ENCODE measurements at places on chromosomes 3 and 15.

DNA sequence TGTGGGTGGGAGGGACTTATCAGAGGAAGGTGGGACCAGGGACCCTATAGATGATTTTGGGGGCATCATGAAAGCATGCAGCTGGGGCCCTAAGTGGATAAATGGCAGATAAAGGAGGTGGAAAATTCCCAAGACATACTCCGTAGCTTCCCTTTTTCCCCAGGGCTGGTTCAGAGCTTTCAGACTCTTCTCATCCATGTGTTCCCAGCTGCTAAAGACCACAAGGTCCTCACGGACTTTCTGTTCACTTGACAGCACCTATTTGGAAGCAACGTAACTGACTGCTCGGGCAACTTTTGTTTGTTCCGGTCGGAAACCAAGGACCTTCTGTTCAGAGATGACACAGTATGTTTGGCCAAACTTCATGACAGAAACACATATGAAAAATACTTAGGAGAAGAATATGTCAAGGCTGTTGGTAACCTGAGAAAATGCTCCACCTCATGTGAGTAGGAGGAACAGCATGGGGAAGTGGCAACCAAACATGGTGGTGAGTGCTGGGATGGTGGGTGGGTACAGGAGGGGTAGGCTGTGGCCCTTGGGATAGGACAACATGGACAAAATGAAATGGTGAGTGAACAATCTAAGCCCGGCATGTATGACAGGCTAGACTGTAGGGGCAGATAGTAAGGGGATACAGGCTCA, 28.7 kb upstream of the SRPRB start:
- no peak for DNase-seq

- no peak for DNase-seq
Observed at GRCh38 chr15:90930861-90931574, 1.3 kb downstream of the HDDC3 start.

GRCh38 chr15:66356077-66356358, 467 bp downstream of the TIPIN start:
- peak; percentile 52 for DNase-seq

GRCh38 chr3:191420771-191421170, 40.2 kb upstream of the PYDC2 start:
- no peak for DNase-seq

- no peak for DNase-seq
Observed at GRCh38 chr15:84755736-84756527, 7.5 kb downstream of the ZNF592 start.

DNA sequence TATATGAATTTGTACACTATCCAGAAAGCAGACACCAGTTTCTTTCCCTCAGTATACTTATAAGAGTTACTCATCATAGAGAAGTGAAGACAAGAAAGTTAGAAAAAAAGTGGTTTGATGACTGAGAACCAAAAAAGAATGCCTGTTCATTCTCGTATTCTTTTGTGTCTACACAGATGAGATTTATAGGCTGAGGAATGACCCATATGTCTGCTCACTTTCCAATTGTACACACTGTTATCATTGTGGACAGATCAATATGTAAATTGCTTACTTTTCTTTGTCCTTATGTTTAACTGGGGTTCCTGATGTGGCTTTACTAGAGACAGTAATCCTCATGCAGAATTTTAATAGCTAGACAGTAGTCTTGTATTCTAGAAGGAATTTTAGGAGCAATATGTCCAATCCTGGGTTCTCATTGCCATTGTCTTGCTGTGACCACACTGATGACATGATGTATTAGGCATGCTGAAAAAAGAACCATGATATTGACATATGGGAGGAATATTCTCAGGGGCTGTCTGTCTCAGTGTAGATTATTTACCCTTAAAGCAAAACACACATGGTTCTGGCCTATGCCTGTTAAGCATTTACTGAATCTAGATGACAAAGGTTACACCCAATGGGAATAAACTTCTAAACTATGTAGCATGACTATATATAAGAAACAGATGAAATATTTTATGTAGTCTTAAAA, 669.7 kb downstream of the ROBO1 start:
- DNase-seq = no peak

GRCh38 chr15:97114900-97115760, 784.6 kb downstream of the NR2F2 start:
- DNase-seq = no peak

DNA sequence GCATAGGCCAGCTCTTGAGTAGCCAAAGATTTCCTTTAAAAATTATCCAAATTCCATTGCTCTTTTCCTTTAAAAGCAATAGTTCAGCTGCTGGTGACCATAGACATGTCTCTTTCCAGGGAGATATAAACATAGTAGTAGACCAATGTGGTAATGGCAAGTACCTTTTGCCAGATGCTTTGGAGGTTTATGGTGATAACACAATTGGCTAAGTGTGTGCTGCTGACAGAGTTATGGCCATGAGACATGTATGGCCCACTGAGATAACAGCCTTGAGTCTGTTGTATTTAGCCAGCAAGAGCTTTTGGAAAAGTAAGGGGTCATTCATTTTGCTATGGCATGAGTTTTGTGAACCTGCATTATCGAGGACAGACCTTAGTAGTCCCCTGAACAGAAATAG, 1146.8 kb downstream of the TUSC7 start:
- DNase-seq = no peak

- no peak for DNase-seq
Observed at GRCh38 chr15:39340903-39341645, 239.8 kb upstream of the THBS1 start.

DNA sequence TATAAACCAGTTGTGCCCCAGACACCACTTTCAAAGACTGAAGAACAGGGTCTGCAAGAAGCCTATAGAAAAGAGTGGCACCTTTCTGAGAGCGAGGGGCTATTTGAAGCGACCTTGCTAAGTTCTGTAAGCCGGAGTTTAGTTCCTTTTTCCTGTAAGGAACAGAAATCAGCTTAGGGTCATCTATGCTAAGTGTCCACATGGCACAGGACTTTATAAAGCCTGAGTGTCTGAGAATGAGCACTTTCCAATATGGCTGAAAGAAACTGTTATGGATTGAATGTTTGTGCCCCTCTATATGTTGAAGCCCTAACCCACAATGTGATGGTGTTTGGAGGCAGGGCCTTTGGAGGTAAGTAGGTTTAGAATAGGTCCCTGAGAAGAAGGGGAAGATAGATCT, 4.0 kb upstream of the A4GNT start:
- DNase-seq = no peak

- DNase-seq = no peak
Observed at GRCh38 chr3:170003881-170004356, 33.9 kb upstream of the GPR160 start.

DNA sequence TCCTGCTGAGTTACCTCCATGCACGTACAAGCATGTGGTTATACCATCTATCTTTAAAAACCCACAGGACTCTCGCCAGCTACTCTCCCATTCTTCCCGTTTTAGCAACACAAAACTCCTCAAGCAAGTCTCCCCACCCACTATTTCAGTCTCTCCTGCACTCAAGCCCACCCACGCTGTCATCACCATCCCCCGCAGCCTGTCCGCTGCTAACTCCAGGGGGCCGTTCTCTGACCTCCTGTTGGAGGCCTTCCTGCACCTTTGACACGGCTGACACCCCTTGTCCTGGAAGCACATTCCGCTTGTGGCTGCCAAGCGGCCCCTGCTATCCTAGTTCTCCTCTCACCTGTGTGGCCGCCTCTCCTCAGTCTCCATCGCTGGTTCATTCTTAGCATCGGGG, 7.5 kb upstream of the PCSK6 start:
- no peak for DNase-seq

- DNase-seq = no peak
Observed at GRCh38 chr15:57595011-57595866, 3.5 kb downstream of the MYZAP start.

DNA sequence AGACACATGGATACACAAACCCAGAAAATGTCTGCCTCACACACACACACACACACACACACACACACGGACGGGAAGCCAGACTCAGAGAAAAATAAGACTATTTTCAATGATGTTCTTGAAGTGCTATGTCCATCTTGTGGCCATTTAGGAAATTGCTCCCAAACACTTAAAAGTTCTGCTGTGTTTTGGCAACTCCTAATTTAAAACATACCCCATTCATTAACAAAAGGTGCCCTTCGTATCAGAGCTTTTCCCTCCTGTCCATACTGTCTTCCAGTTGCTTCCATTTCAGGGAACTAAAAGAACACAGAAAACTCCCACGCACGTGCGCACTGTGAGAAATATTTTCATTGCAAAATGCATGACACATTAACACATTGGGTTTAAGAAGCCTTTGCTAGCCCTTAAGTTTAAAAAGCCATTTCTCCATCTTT, 44.6 kb downstream of the SLC12A1 start:
- peak; percentile 41 for DNase-seq

DNA sequence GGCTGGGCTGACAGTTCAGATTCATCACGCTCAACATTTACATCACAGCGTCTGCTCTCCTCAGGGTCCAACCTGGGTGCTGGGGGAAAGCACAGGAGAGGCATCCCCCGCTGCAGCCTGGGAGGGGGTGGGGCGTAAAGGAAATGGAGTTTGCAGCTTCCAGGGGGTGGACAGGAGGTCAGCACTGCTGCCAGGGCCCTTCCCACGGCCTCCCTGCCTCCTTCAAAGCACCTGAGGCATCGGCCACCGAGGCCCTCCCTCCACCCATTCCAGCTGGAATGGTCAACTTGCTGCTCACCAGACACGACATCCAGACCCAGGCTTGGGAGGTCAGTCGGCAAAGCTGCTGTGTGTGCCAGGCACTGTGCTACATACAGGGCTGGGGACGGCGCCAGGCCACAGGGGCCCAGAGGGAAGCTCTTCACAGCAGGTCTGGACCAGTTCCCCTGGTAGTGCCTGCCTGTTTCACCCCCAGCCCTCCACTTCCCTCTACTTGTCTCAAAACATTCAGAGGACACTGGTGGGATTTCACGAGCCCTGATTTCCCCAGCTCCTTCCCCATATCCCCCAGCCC, 120.7 kb downstream of the ANP32A start:
- no peak for DNase-seq

GRCh38 chr3:23624305-23624704, 181.4 kb upstream of the UBE2E1 start:
- no peak for DNase-seq

GRCh38 chr15:38509152-38509551, 55.2 kb downstream of the FAM98B start:
- DNase-seq = no peak

GRCh38 chr15:100785181-100786138, 94.2 kb upstream of the ALDH1A3 start:
- no peak for DNase-seq

DNA sequence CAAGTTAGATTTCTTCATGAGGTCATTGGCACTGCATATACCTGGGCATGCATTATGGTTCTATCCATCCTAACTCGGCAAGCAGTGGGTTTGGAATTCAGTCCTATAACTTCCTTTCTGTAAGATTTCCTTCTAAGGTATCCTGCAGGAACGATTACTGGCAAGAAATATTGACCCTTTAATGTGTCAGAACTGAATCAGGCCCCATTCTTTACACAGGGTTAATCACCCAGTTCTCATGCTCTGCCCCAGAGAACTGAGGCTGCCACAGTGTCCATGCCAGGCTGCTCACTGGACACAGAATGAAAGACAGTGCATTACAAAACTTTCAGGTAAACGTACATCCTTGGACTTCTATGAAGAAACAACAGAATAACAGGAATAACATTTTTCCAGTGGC, 108.9 kb downstream of the RPL22L1 start:
- no peak for DNase-seq

- DNase-seq = no peak
Observed at GRCh38 chr15:65209701-65210643, 1.3 kb downstream of the CILP start.

- no peak for DNase-seq
Observed at GRCh38 chr15:64894395-64895056, 17.2 kb upstream of the ANKDD1A start.

- DNase-seq = peak; percentile 19
Observed at GRCh38 chr3:56251343-56251945, 216.8 kb downstream of the ERC2 start.

Measured in NCI-H1694 (cell line).